HT-29 (cell line): ENCODE measurements at places on chromosomes 6 and 20.

DNA sequence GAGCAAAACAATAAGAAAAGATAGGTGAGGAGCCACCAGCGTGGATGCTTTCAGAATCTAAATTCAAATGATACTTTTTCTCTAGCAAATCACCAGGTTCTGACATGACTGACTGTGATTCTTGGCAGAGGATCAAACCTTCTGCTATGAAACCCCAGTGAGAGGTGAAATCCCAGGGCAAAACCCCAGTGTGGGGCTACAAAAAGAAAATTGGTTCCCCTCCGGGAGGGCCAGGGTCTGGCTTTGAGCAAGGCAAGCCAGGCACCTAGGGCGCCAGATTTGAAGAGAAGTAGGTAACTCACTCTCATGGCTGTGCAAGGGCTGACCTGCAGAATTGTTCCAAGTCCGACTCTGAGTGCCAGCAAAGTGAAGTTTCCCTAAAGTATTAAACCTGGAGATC, 20.2 kb upstream of the RALGAPA2 start:
- DNase-seq, result no peak

DNA sequence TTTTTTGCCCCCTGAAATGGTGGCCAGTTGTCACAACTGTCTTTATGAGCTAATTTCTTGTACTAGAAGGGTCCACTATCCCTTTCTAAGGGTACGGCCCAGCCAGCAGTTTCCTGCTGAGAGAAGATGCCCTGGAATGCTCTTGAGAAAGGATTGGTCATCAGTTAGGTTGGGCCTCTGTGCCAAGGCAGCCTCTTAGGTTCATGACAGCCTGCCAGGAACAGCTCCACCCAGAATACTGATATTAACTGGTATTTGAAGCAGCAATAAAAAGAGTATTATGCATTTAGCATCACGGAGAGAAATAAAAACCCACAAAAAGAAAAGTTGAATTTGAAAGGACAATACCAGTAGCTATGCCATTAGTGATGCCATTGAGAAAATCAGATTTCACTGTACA, 9.0 kb upstream of the HINT3 start:
- no peak for DNase-seq

GRCh38 chr6:72955666-72956065, 269.6 kb downstream of the KHDC1L start:
- no peak for DNase-seq

DNA sequence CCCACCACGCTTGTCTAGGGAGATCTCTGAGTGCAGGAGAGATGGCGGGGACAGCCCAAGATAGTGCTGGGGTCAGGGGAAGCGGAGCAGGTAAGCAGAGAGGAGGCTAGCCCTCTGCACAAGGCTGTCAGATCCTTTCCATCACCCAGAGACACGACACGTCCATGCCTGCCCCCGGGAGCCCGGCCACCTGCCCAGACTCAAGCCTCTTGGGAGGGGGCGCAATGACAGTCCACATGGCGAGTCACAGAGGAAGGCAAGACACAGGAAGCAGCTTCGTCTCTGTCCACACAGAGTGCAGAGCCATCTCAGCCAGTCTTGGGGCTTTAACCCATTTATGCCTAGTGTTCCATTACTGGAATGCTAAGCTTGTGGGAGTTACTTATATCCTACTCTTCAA, 78.4 kb downstream of the PREX1 start:
- DNase-seq, result no peak

GRCh38 chr6:107646176-107646575, 156.3 kb downstream of the SOBP start:
- no peak for DNase-seq

- DNase-seq, result peak; percentile 83
These were observed 34.5 kb downstream of the HLA-A start for GRCh38 chr6:29976588-29977424.

- no peak for DNase-seq
These were observed 410.7 kb upstream of the RUNX2 start for GRCh38 chr6:44917430-44917829.

- peak; percentile 95 for DNase-seq
These were observed 130.5 kb downstream of the CEBPB start for GRCh38 chr20:50320901-50321796.

- DNase-seq, result no peak
These were observed 84.2 kb downstream of the TRERF1 start for GRCh38 chr6:42367353-42368011.

DNA sequence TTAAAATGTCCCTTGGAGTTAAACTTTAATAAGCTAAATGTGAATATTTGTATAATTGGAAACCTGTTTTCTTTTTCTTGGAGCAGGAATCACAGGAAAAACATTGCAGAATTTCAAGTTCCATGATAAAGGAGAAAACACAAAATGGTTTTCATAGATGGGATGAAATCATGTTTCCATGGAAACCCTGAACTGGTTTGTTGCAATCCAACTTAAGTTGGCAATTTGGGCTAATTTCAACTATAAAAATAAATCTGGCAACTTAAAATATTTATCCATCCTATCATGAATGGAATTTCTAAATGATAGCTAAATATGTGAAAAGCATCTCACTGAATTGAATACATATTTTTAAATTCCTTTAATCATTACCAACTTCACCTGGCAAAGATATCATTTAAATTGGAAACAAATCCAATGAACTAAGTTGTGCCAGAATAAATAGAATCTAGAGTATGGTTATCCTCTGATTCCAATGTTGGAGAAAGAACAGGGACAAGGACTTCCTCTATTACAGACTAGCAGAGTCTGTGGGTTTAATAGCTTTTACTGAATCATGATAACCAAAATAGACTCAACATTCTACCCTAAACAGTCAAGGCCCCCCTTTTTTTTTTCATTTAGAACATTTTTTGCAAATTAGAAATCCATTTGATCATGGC, 33.2 kb downstream of the COL21A1 start:
- no peak for DNase-seq

DNA sequence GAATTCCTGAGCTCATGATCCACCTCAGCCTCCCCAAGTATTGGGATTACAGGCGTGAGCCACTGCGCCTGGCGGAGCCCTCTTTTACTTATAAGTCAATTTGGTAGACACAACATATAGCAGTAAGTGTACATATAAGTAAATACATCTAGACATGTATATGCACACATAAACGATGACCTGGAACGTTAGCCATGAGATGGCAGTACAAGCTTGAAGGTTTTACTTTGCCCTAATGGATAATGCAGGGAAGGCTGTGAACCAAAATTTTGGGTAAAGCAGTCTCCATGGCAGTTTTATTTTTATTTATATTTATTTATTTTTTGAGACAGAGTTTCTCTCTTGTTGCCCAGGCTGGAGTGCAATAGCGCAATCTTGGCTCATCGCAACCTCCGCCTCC, 2.4 kb upstream of the GNMT start:
- DNase-seq, result no peak

GRCh38 chr6:111050261-111051023, 36.9 kb upstream of the SLC16A10 start:
- DNase-seq, result no peak

- DNase-seq, result peak; percentile 23
These were observed 620 bp downstream of the TJAP1 start for GRCh38 chr6:43478008-43478372.

- no peak for DNase-seq
These were observed 66.3 kb downstream of the ATXN1 start for GRCh38 chr6:16694781-16695578.

GRCh38 chr6:7201732-7202541, 94.2 kb downstream of the RREB1 start:
- no peak for DNase-seq

DNA sequence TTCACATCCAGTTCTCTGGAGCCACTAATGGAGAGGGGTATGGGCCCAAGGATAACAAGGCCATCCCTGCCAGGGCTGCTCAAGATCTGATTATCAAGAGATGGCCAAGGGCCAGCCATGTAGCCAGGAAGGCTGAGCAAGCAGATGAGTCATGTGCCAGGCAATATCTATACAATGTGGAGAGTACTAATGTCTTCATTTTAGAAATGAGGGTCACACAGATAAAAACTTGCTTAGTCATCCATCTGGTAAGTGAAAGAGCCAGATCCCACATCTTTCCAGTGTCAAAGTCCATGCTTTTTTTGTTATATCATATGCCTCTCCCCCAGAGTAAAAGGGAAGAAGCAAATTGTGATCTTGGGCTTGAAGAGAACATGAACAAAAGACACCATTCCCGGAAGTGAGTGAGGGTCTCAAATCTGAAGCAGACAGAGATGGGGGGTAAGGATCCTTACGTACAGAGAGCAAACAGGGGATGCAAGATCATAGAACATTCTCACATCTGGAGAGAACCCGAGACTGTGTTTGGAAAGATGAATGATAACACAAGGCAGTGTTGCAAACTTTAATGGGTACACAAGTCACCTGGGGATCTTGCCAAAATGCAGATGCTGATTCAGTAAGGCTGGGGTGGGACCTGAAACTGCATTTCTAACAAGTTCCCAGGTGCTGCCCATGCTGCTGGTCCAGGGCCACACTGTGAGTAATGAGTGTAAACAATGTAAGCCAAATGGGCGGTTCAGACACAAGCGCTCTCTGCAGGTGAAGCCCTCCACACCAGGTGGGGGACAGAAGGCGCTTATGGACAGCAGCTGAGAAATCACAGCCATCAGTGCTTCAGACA, 20.0 kb upstream of the GSTA3 start:
- peak; percentile 59 for DNase-seq

DNA sequence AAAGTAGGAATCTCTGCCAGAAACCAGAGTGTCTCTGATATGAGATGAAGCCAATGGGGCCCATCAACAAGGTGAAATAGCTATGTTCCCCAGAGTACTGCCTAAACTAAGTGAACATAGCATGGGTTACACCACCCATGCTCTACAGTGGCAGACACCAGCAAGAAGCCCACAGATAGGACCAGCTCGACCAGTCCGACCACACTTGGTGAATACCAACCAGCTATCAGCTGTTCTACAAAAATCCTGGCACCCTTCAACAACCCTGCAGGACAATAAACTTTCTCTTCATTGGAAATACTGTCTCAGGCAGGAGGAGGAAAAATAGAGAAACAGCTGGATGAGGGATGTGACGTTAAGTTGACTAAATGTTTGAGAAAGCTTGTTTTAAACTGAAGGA, 311.4 kb downstream of the EPM2A start:
- no peak for DNase-seq

- no peak for DNase-seq
These were observed 3.7 kb upstream of the BEND6 start for GRCh38 chr6:56951049-56951831.

GRCh38 chr6:55882718-55883569, 7.6 kb upstream of the BMP5 start:
- DNase-seq, result peak; percentile 60

DNA sequence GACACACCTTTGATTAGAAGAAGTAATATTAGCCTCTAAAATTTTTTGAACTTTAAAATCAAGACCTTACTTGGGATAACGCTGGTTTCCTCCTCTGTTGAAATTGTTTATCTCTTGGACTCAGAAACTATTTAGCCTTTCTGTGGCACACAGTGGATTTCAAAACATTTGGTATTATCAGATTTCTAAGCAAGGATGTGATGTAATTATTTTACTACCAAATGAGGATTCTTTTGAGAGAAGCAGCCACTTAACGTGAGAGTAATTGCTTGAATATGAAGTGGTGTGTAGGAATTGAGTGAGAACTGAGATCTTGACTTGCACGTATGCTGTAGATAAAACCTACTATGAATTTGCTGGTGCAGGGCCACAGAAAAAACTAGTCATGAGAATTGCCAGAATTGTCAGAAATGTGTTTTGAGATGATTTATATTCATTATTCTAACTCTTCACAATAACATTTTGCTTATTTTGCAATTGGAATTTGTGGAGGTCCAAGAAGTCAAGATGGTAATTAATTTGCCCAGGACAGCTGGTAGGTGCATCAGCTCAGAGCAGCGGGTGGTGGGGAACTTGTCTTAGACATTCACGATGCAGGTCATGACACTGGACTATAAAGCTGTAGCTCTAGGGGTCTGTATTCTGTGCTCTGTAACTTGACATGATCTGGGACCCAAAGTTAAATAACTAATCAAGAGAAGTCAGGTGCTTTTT, 53.4 kb downstream of the AKAP12 start:
- DNase-seq, result no peak

GRCh38 chr6:138272533-138273315, 54.4 kb upstream of the PBOV1 start:
- no peak for DNase-seq

GRCh38 chr6:159119791-159120190, 49.4 kb upstream of the FNDC1 start:
- no peak for DNase-seq

DNA sequence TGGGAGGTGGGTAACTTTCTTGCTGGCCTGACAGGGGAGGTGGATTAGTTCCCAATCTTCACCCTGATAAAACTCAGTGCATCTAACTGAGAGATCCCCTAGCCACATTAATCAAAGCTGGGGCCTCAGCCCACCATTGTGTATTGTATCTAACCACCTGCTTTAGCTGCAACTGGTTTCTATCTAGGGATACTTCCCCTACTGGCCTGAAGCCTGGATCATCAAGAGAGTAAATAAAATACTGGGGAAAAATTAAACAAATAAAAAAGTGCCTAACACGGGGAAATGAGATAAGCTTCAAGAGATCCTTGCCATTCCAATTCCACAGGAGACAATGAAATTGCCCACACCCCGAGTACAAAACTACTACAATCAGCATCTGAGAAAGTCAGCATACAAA, 149.4 kb downstream of the INSM1 start:
- no peak for DNase-seq
